AG04450 (cell line): ENCODE measurements at places on chromosomes 4 and X.

DNA sequence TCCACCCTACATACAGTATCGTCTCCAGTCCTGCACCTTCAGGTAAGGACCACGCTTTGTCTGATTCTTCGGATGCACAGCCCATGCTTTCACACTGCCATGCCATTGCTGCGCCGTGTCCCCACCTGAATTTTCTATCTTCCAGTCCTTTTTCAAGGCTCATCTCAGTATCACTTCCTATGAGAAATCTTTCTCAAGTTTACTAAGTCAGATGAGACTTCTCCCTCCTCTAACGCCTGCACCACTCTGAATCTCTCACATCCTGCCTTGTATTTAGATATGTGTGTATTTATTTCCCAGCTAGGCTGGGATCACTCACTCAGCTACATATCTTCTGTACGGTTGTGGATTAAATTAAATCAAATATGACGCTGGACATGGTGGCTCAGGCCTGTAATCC is 116.8 kb downstream of the SMIM20 start:
- DNase-seq = no peak

GRCh38 chr4:40149960-40150385 is 46.9 kb upstream of the RHOH start:
- DNase-seq = peak; percentile 30

GRCh38 chr4:113575401-113575800 is 186.1 kb downstream of the CAMK2D start:
- DNase-seq = no peak

GRCh38 chrX:153765138-153766079 is 1.4 kb downstream of the PLXNB3 start:
- no peak for DNase-seq

- DNase-seq = no peak
Measured at GRCh38 chr4:1330761-1331590, 16.0 kb upstream of the UVSSA start.

GRCh38 chr4:41406113-41406516 is 131.8 kb upstream of the LIMCH1 start:
- DNase-seq = no peak

GRCh38 chrX:152878976-152879755 is 18.7 kb upstream of the ZNF185 start:
- DNase-seq = no peak

DNA sequence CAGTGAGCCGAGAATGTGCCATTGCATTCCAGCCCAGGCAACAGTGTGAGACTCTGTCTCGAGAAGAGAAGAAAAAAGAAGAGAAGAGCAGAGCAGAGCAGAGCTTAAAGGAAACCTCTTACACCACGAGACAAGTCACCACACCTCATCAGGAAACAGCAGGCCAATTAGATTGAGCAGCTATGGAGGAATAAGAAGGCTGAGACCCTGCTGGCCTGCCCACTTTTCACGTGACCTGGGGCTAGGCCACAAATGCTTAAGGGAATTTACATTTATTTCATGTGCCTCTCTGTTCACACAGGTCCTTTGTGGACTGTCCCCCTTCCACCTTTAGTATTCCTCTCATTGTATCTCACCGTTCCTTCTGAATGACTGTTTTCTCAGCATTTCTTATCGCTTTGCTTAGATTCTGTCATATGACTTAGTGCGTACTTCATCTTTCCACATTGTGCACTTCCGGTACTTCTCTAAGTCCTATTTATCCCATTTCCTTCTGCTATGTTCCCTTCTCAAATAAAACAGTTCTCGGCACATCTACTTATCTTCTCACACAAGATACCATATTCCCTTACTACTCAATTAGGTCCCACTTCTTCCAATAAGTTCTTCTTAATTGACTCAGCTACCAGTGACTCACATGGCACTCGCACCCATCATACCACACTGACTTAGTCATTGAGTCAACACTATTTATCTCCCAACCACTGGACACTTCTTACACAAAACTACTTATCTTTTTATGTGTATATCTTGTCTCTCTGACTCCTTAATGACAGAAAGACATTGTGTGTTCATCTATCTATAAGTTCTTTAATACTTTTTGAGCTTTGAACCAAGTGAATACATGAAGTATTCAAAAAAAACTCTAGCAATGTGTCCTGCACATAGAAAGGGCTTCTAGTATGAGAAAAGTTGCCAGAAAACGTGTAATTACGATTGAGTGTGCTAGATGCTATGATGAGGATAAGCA is 11.0 kb downstream of the CUL4B start:
- DNase-seq = peak; percentile 66

DNA sequence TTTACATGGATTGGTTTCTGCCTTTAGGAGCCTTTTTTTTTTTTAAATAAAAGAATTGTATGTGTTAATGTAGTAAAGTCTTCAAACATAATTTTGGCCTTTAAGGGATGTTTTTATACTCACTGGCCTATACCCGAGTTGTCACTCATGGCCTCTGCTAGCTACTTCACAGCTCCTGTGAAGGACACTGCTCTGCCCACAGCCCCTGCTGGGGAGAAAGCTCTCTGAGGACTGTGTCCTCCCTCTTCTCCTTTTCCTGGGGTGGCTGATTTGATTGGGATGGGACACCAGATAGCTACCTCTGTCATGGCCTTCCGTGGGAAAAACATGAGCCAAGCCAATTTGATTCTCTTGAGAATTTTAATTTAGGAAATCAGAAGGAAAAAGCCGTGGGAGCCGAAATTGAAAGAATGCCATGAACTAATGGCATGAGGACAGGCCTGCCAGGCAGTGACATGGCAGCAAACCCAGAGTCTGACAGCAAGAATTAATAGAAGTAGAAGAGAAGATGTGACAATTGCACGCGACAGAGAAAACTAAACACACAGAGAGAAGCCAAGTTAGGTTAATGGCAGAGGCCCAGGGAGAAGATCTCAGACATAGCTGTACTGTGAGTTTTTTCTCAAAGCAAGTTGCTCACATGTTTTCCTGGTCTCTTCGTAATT is 81.4 kb downstream of the ARHGAP10 start:
- no peak for DNase-seq

GRCh38 chr4:86446996-86447395 is 87.1 kb upstream of the MAPK10 start:
- DNase-seq = no peak

DNA sequence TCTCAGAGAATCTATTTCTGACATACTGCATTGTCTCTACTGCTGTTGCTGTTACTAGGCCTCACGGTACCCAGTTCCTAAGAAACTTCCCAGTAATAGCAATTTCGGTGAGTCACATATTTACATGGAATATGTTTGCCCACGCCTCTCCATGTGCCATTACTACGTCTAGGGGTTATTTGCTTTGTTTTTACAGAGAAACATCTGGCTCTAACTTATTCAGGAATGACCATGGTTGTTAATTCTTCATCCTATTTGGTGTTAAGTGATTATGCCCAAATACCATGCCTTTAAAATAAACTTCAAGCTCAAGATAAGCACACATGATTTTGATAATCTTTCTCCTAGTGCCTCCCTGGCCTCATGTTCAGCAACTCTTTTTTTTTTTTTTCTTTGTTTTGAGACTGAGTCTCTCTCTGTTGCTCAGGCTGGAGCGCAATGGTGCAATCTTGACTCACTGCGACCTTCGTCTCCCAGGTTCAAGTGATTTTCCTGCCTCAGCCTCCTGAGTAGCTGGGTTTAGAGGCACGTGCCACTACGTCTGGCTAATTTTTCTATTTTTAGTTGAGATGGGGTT is 101.0 kb upstream of the HS3ST1 start:
- DNase-seq = peak; percentile 41

- no peak for DNase-seq
Measured at GRCh38 chrX:3134316-3134945, 93.2 kb downstream of the ARSF start.

- no peak for DNase-seq
Measured at GRCh38 chr4:4427886-4428285, 41.0 kb downstream of the NSG1 start.

DNA sequence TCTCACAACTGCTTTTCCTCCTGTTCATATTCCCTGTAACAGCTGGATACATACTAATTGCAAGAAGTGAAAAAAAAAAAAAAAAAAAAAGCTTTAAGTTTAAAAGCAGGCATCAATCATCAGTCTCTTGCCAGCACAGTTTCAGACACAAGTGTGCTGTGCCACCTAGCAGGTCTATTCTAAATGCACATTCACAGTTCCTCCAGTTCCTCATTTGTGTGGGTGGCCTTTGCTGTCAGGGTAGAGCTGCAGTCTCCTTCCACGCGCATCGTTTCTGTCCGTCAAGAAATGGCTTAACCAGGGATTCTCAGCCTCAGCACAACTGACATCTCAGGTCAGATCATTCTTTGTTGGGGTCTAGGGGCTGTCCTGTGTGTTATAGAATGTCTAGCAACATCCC is 61.6 kb downstream of the SCML1 start:
- no peak for DNase-seq

GRCh38 chr4:168744021-168744420 is 247.2 kb downstream of the PALLD start:
- no peak for DNase-seq

GRCh38 chr4:87118826-87119225 is 101.6 kb downstream of the KLHL8 start:
- peak; percentile 76 for DNase-seq

DNA sequence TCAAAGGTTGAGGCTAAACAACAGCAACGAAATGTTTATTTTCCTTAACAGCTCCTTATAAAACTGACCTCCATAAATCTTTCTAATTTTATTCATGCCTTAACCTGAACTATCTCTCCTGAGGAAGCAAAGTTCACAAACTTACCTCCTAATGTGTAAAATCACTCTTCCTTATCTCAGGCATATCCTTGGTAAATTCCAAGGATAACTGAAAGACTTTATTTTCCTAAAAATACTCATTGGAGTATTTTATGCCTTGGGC is 197.4 kb downstream of the NWD2 start:
- no peak for DNase-seq

DNA sequence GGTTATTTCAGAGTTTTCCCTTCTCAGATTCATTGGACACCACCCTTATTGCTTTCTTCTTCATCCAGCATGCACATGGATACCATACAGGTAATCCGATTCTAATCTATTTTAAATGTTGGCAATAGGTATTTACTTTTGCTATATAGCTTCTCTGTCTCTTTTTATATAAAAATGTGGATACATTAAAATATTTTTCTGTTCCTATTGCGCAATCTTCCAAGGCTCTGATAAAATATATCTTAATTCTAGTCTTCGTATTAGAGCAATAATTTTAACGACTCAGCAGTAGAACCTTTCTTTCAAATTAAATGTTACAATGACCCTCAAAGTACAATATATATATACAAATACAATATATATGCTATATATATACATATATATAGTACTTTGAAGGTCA is 239.8 kb downstream of the DCAF12L2 start:
- DNase-seq = no peak

GRCh38 chrX:148049441-148049840 is 68.3 kb downstream of the FMR1NB start:
- no peak for DNase-seq

GRCh38 chr4:142408003-142408441 is 438.1 kb downstream of the INPP4B start:
- DNase-seq = no peak

DNA sequence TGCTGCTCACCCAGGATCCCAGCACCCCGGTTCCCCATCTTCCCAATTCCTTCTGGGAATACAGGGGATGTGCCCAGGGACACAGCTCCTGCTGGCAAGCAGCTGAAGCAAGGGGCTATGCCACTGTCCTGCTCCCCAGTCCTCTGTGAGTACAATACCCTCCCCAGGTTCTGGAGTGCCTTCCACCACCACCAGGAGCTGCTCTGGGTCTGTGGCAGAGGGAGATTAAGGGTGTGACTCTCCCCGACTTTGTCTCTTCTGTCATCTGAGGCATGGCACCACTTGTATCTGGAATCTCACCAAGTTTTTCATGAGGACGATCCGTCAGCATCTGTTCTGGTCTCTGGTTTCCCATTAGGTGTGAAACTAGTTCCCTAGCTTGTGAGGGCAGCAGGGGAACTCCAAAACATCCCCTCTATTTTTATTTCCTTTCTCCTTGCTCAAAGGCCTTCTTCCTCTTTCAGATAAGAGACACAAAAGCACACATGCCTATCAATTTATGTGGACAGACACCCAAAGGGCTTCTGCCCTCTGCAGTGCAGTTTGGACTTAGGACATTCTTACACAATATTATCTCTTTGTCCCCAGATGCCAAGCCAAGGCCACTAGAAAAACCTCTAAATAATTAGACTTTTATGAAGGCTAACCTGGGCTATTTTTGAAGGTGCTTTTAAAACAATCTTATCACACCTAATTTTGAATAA is 26.8 kb downstream of the MGST2 start:
- no peak for DNase-seq

- no peak for DNase-seq
Measured at GRCh38 chr4:106454021-106454420, 85.4 kb upstream of the GIMD1 start.

DNA sequence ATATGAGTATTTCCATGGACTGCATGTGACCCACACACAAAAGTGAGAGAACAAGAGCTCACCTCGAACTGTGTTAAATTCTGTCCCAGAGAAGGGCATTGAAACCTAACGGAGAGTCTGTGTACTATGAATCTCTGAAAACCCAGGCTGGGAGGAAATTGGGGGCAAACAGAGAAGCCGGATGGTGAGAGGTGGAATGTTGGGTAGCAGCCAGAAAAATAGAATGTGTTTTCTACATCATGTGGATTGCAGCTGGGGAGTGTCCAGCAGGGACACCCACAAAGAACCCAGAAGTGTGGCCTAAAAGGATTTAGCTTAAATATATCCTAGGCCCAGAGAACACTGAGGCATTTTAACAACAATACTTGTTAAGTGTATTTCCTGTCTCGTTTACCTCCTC is 38.6 kb downstream of the MND1 start:
- no peak for DNase-seq

GRCh38 chr4:109729117-109729717 is 653 bp downstream of the PLA2G12A start:
- no peak for DNase-seq

DNA sequence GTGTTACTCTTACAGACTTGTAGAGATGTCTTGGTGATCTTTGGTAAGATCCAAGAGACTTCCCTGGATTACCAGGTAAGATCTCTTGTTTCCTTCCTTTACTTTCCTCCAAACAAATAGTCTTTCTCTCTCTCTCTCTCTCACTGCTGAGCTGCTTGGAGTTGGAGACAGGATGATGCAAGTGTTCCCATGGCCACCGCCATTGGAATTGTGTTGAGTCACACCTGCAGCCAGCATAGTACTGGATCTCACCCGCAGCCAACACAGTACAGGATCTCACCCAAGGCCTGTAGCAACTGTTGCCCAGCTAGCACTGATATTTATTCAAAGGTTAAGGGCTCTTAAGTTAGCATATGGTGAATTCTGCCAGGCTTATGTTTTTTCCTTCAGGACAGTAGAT is 1080.9 kb downstream of the FAT4 start:
- DNase-seq = no peak

- no peak for DNase-seq
Measured at GRCh38 chrX:119669424-119670037, 23.4 kb downstream of the SEPTIN6 start.

- DNase-seq = no peak
Measured at GRCh38 chr4:52957835-52958631, 95.9 kb downstream of the RASL11B start.

GRCh38 chr4:17168571-17168970 is 270.1 kb upstream of the LDB2 start:
- DNase-seq = peak; percentile 59

- DNase-seq = no peak
Measured at GRCh38 chr4:4470208-4470607, 71.6 kb downstream of the STX18 start.

GRCh38 chr4:8427761-8428287 is 12.7 kb downstream of the ACOX3 start:
- no peak for DNase-seq
